ENCODE measurements at places on chromosomes 5 and 9.

DNA sequence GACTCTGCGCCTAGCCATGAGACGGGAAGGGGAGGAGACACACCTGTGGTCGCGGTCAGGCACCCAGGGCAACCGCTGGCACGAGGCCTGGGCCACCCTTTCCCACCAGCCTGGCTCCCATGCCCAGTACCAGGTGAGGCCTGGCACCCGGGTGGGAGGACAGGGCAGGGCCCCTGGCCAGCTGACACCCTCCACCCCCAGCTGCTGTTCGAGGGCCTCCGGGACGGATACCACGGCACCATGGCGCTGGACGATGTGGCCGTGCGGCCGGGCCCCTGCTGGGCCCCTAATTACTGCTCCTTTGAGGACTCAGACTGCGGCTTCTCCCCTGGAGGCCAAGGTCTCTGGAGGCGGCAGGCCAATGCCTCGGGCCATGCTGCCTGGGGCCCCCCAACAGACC, 5.0 kb downstream of the MAMDC4 start:
- peak; percentile 55 for DNase-seq

DNA sequence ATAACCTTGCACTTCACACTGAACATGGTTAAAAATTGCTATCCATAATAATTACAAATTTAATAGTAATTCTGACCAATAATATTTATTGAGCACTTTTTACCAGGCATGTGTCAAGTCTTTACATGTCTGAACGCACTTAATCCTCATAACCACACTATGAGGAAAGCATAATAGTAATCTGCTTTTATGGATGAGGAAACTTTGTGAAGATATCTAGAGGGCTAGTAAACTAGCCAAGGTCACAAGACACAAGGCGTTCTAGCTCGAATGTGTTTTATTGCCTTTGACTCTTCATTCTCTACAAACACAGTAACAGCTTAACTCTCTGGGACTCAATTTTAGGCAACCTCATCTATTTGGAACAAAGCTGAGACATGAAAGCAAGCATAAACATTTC, 205.1 kb downstream of the ARHGEF28 start:
- no peak for DNase-seq

DNA sequence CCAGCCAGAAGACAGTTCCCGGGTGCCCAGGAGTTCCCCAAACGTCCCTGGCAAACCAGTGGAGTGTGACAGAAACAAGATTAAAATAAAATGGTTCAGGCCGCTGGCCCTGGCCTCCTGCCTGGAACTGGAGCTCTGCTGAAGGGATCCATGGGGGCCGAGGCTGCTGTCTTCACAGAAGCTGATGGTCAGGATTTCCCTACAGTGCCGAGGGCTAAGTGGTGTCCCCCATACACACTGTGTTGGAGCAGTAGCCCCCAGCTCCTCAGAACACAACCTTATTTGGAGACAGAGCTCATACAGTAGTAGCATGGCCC, 55.9 kb downstream of the MRPL36 start:
- DNase-seq: no peak

DNA sequence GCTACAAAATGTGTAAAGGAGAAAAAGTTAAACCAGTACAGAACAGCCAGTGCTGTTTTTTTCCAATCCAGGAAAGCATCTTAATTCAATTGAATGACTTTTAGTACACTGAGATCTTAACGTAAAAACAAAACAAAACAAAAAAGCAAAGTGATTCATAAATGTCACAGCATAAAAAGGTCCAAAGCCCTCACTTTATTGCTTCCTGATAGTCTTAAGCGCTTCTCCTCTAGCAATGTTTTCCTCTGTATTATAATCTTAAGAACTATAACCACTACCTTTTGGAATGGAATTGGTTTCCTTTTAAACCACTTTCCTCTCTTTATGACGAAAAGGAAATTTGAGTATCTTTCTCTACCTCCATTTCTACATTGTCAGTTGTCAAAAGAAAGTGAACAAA, 91.4 kb downstream of the SEMA5A start:
- no peak for DNase-seq

DNA sequence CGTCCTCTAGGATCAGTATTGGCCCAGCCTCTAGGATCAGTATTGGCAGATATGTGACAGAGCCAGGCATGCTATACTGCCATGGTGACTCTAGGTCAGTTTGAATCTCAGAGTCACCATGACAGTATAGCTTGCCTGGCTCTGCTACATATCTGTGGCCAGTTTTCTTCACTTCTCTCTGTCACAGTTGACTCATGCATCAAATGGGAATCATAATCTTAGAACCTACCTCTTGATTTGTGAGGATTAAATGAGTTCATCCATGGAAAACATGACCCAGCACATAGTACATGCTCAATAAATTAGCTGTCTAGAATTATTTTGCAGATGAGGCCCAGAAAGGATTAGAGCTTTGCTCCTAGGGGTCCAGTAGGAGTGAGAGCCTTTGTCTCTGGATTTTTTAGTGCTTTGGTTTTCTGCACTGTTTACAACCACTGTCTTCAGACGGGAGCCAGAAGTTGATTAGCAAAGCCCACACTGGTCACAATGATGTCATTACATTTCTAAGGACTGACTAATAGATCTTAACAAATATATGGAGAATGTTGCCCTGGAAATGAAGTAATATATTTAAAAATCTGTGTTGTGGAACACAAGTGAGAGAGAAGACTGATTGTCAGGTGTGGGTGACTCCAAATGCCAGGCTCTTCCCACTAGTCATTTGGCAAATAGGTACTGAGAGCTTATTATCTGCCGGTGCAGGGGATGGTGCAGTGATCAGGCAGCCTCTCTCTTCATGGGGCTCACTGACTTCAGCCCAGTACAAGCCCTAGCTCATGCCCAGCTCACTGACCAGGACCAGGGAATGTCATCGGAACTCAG, 76.0 kb downstream of the COL15A1 start:
- no peak for DNase-seq

DNA sequence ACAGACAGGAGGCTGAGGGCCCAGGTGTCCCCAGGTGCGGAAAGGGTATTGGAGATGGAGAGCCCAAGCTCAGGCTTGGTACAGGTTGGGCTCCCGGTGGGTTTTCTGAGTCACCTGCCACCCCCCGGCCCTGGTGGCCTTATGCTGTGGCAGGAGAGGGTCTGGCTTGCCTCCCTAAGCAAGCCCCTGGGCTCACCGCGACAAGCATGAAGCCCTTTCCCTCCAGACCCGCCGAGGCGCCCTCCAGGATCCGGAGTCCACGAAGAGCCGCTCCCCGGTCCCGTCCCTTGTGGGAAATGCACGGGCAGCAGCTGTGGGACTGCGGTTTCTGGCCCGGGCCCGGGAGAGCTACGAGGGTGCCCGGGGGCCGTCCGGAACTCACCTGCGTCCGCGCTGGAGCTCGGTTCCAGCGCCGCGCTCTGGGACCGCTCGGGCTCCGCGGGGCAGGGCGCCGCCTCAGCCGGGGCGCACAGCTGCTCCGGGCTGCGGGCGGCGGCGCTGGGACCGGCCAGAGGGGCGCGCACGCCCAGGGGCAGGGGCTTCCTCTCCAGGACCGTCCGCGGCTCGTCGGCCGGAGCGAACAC, 757 bp downstream of the SAPCD2 start:
- DNase-seq: peak; percentile 81

GRCh38 chr9:134957945-134958227, 40.2 kb upstream of the FCN1 start:
- DNase-seq: no peak

Measured in H7 (cell line).